GM12891 (cell line): ENCODE measurements at places on chromosomes 12 and 14.

- DNase-seq: no peak
These were observed 136.6 kb upstream of the SLC38A2 start for GRCh38 chr12:46509135-46509534.

DNA sequence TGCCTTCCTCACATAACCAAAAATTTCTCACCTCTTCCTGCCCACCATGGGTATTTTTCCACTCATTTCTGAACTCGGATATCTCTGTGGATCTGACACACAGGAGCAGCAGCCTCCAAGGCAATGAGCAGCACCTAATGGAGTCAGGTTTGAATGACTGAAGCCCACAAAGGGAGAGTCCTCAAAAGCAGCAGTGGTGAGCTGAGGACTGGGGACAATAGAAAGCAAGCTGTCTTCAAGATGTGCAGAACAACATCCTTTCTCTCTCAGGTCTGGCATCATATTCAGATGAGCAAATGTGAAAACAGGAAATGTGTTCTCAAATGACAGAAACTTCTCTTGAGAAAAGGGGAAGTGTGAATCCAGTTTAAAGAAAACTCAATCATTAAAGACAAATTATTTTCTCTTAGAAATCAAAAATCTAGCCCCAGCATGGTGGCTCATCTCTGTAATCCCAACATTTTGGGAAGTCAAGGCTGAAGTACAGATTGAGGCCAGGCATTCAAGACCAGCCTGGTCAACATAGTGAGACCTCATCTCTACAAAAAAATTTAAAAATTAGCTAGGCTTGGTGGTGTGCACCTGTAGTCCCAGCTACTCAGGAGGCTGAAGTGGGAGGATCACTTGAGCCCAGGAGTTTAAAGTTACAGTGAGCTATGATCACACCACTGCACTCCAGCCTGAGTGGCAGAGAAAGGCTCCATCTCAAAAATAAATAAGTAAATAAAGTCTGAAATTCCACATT is 54.2 kb downstream of the C12orf42 start:
- peak; percentile 49 for DNase-seq

- no peak for DNase-seq
These were observed 58.6 kb downstream of the C14orf132 start for GRCh38 chr14:96097752-96098151.

DNA sequence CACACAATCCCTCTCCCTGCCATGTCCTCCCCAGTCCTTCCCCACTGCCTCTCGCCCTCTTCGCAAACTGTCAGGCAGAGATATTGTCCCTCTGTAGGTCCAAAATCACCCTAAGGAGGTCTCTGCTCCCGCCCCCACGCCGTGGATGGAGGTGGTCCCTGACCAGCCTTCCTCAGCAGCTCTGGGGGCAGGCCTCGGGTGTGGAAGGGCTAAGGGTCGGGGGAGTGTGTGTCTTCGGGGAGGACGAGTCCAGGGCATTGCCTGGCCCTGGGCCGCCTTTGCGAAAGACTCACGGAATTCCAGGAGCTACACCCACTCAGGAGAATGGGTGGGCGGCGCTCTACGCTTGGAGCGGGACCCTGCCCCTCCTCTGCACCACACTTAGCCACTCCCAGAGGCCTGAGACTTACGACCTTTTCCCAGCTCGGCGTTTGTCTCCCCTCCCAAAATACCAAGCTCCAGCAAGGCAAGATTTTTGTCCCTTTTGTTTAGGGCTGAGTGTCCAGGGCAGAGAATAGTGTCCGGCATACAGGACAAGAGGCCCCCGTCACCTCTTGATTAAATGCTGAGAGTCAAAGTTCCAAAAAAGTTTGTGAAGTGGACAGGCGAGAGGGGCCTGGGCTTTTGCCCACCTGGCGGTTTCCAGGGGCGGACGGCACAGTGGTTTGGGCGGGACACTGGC is 881 bp downstream of the PYGL start:
- no peak for DNase-seq

DNA sequence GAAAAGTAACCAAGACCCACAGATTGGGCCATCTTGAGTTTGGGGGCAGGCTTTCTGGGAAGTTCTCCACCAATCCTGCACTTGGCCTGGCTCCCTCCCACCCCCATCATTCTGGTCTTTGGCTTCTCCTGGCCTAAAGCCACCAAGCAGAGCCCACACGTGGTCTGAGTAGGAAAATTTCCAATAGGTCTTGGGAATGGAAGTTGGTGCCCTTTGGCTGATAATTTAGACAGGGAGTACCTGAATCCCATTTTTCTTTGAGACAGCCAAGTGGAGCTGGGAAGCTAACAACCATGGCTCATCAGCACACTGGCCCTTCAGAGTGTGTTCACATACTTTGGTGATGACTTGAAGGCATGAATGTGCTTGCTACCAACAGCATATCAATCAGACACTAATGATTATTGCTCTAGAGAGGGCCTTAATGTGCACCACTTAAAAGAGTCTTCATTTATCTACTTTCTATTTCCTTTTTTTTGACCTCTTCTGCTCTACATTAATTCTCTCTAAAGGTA is 156.0 kb downstream of the EGLN3 start:
- no peak for DNase-seq

DNA sequence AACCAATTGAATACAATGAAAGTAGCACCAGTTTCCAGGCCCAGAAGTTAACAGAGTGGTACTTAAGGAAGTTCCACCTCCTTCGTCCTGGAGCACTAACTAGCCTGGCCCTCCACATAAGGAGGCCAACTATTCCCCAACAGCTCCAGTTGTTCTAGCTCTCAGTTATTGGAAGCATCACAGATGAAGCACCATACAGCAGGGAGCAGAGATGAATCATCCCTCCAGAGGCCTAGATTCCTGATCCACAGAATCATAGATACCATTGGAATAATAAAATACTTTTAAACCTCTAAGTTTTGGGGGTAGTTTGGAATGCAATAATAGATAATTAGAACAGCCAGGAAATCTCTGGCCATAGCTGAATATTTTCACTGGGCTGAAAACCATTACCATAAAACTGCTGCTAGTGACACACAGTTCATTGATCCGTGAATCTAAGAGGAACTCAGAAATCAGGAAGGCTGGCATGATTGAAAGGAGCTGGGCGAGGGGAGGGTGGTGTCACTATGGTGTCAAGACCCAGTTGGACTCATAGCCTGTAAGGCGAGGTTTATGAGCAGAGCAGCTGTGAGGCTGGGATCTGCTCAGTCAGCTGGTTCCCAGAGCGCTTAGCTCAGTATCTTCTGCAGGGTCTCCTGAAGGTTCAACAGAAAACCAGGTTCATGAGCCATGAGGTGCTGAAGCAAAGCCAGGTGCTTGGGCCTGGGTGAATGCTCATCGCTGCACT is 371.4 kb upstream of the TMTC1 start:
- no peak for DNase-seq

DNA sequence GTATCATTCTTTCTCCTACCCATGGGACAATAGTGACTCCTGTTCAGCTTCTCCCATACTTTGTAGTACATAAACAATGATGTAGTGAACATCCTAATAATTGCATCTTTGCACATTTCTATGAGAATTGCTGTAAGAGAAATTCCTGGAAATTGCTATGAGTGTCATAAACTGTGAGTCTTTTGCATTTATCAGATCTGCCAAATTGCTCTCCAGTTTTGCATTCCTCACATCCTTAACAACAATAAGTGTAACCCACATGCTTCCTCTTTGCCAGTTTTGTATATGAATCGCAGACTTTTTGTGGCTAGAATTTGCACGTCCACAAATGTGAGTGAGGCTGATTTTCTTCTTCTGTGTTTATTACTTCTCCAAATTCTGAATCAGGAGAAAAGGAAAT is 124.0 kb upstream of the TBX5 start:
- no peak for DNase-seq

GRCh38 chr12:79929065-79929464 is 5.8 kb downstream of the PPP1R12A start:
- no peak for DNase-seq

DNA sequence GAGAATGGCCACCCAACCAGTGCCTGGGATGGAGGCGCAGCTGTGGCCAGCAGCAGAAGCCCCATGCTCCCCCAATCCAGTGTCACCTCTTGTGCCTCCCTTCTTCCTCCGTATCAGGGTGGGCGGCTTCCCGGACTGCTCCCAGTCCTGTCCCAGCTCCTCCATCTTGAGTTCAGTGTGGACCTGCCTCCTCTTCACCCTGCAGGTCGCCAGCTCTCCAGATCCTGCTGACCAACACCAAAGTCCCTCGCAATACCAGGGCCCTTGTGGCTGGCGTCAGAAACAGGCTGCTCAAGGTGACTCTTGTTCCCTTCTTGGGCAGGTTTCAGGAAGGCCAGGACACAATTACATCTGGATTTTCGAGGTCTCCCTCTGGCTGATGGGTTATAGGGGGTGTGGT is 17.0 kb downstream of the MVK start:
- no peak for DNase-seq

GRCh38 chr12:25698772-25699171 is 145.7 kb upstream of the LMNTD1 start:
- DNase-seq: no peak

- no peak for DNase-seq
These were observed 22.2 kb downstream of the ZNF664 start for GRCh38 chr12:123995023-123995748.

DNA sequence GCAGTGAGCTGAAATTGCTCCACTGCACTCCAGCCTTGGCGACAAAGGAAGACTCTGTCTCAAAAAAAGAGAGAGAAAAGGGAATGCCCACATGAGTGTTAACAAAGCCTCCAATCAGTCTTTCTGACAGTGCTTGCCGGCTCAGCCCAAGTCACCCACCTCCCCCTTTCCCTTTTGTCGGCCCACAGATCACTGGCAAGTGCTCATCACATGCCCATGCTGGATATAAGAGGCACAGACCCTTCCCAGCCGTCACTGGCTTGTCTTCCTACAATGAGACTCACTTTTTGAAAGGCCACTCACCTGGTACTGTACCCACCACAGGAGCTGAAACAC is 70.8 kb downstream of the CCDC88C start:
- no peak for DNase-seq

- no peak for DNase-seq
These were observed 3.8 kb upstream of the HOXC8 start for GRCh38 chr12:54004841-54005530.

- DNase-seq: no peak
These were observed 86.5 kb downstream of the DAAM1 start for GRCh38 chr14:59274991-59275391.

DNA sequence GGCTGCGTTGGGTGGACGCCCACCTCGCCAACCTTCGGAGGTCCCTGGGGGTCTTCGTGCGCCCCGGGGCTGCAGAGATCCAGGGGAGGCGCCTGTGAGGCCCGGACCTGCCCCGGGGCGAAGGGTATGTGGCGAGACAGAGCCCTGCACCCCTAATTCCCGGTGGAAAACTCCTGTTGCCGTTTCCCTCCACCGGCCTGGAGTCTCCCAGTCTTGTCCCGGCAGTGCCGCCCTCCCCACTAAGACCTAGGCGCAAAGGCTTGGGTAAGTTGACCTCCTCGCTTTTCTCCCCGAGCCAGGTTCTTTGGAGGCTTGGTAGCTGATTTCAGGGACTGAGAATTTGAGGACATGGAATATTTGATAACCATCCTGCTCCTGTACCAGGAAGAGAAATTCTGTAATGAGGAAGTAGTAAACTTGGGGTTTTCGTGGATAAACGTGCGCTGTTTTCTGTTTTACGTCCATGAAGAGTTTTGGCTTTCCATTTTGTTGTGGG is 530 bp downstream of the APAF1 start:
- peak; percentile 14 for DNase-seq

DNA sequence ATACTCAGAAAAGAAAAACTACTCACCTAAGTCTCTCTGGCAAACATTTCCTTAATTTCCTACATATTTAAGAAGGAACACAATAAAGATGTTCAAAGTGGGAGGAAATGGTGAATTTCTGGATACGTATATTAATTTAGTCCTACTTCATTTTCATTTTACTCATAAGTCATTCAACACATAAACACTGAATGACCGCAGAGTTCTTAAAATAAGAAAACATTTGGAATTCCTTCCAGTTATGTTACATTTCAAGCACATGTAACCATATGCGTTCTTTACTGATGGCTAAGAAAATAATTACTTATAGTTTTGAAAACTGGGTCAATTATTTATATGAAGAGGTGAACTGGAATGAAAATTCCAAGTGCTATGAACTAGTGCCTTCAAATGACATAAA is 409.3 kb downstream of the BCAT1 start:
- no peak for DNase-seq

DNA sequence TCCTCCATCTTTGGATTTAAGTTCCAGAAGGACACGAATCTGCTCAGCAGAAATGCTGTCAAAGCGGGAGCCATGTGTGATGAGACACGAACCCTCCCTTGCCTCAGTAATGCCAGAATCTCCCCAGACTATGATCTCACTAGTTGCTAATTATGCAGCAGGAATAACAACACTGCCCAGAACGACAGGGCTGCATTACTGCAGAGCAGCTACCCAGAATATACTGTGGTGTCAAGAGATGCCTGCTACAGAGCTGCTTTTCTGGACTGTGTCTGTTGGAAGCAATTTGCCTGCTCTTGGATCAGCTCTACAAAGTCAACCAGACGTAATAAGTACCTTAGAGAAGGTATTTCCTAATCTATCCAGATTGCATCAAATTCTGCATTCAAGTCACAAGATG is 5.5 kb downstream of the CSRNP2 start:
- no peak for DNase-seq

GRCh38 chr14:83713732-83714131 is 1816.2 kb upstream of the FLRT2 start:
- DNase-seq: no peak

GRCh38 chr12:115413626-115414025 is 729.7 kb upstream of the TBX3 start:
- no peak for DNase-seq

DNA sequence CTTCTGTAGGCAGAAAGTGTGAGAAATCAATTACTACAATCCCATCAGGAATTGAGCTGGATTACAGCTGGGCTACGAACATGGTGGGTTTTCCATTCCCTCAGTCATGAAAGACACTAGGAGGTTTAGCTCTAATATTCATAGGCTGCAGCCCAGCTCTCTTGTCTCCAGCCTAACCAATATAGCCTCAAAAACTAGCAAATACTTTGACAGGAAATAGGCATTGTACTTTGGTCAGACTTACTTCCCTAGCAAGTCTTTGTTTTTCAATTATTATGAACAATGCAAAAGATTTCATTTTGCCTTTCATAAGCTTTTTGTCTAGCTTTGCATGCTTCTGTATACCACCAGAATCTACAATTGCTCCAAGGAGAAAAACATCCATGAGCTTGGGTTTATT is 296.2 kb downstream of the GPHN start:
- no peak for DNase-seq

- no peak for DNase-seq
These were observed 121.4 kb upstream of the PCED1B start for GRCh38 chr12:46958053-46958452.

DNA sequence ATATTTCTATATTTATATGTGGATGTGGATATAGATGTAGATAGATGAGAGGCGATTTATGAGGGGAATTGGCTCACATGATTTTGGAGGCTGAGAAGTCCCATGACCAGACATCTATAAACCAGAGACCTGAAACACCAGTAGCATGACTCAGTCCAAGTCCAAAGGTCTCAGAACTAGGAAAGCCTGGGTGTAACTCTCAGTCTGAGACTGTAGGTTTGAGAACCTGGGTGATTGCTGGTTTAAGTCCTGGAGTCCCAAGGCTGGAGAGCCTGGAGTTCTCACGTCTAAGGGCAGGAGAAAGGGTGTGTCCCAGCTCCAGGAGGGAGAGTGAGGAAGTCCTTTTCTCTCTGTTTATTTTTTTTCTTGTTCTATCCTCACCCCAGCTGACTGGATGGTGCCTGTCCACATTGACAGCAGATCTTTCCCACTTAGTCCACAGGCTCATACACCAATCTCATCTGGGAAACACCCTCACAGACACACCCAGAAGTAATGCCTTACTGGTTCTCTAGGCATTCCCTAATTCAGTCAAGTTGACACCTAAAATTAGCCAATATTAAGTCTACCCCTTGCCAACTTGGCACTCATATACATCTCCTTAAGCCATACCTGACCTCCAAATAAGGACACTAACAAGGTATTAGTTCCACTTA is 45.4 kb downstream of the EMP1 start:
- no peak for DNase-seq
